ENCODE measurements at places on chromosomes 2 and 18. TPM values are rescaled to one million over a fixed set of nuclear protein-coding genes. Genes with fewer than 3 reads are reported as not detected.

GRCh38 chr2:120586507-120587278 is 149.0 kb upstream of the GLI2 start:
- DNase-seq, result peak; percentile 33

DNA sequence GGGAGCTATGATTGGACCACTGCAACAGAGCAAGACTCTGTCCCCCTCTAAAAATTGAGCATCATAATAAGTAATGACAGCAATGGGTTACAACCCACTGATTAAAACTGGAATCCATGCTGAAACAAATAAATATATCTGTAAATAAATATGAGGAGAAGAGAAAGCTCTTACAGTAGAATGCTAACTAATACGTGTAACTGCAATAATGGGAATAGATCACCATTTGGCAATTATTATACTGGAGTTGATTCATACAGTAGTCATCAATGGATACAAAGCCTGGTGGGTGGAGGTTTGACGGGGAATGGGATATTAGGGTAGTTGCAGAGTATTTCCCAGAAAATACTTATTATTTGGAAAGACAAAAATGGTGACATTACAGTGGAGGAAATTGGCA is 6.1 kb upstream of the INO80B start:
- DNase-seq, result no peak

- no peak for DNase-seq
Measured at GRCh38 chr2:120994301-120994995, 258.8 kb downstream of the GLI2 start.

DNA sequence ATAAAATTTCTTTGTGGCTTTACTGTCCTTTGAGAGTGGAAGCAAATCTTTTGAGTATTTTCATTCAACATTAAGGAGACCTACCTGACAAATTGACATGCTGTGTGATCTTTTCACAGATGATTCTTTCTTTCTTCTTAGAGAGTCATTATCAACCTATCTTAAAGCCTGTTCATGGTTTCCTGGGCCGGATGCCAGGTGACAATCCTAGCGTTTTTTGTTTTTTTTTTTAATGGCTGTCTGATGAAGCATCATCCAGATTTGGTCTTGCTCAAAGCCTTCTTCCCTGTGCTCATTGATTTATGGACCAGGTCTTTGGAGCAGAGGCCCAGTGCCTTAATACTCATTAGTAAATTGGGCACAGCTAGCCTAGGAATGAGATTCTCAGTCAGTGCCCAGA is 9.8 kb upstream of the MGAT5 start:
- peak; percentile 51 for DNase-seq

DNA sequence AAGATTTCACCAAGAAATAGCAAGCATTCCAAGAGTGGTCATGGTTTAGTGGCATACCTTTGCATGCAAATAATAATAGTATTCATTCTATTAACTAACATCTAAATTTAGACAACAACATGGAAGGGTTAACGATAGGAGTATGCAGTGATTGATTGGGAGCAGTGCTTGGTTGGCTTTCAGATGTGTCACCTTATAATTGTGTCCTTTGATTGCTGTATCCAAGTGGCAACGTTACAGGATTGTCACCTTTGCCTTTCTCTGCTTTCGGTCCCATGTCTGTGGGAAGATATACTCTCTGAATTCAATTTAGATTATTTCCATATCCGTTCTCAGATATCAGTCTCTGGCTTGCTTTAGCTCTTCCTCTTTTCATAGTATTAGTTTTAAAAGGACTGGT is 152.8 kb upstream of the MAP3K20 start:
- DNase-seq, result no peak

- DNase-seq, result no peak
Measured at GRCh38 chr2:20990442-20991430, 53.1 kb downstream of the APOB start.

GRCh38 chr2:153287109-153287801 is 191.3 kb downstream of the RPRM start:
- peak; percentile 1 for DNase-seq

DNA sequence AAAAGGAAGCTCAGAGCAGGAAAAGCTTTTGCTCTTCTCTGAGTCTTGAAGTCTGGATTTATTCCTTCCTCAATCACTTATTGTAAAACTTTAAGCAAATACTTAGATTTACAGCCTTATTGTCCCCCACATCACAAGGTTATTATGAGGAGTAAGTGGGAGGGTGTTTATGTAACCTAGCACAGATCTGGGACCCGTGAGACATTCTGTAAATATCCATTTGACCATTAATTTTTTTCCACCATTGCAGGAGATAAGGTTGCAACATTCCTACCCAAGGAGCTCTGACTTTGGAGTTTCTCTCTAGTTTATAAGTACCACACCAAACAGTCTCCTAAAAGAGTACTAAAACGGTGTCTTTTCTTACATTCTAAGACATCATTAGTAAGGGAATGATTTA is 52.1 kb upstream of the CTIF start:
- DNase-seq, result no peak

DNA sequence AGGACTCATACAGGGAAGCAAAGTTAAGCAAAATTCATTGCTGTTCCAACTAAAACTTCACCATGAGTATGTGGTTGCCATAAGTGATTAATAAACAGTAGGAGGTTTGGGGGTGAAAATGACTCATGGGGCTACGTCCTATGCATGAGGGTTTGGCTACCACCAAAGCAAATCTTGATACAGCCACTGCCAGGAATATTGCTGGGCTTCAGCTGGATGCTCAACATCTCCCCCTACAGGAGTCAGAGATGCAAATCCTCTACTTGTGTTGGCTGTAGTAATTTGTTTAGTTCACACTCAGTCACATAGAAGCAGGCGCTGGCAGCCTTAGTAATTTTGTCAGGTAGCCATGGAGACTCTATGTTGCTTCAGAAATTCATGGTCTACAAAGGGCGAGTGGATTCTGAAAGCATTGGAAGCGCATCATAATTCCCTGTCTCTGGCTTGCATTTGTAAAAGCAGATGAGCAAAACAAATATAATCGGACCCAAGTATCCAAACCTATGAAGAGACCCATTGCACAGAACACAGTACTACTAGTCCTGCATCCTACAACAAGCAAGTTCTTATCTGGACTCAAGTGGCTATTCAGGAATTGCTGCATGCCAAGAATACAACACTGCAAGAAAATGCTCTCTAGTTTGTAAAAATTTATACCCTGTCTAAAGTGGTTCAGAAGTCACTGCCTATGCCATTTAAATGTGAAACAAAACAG is 76.0 kb downstream of the CD28 start:
- DNase-seq, result peak; percentile 94

GRCh38 chr2:75309596-75310463 is 110.5 kb upstream of the TACR1 start:
- DNase-seq, result peak; percentile 54

DNA sequence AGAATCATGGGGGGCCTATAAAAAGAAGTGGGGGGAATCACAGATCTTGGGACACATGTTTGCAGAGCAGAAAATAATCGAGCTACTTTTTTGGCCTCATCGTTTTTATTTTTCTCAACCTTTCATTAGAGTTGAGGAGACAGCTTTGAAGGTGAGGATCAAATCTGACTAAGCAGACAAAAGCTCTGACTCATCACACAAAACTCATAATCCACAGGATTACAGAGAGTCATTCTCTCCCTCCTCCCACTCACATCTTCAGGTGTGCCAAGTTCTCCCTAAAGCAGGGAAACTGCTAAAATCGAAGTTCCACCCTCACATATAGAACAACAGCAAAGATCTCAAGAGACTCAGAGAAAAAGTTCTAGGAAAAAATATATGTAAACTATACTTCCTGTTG is 15.6 kb downstream of the BAZ2B start:
- DNase-seq, result peak; percentile 58

DNA sequence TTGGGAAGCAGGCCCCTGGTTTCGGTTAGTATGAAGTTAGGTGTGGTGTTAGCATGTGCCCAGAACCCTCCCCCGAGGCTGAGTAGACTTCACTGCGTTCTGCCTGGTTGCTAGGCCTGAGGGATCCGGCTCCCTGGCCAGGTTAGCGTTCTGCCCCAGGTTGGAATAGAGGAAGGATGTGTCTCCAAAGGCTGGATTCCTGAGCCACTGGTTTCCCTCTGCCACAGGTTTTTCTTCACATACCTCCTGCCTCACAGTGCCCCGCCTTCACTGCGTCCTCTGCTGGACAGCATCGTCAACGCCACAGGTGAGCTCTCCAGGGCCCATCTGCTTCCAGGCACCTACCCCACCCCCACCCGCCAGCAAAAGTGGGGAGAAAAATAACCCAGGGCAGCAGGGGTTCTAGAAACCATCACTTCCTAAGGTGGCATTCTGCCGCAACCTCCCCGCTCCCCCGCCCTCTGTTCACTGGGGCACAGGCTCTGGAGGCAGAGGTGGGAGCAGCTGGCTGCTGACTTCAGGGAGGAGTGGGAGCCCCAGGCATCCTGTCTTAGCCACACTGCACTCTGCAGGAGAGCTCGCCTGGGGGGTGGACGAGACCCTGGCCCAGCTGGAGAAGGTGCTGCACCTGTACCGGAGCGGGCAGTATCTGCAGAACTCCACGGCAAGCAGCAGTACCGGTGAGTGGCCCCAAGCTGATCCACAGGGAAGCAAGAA is 7.1 kb downstream of the PKDCC start:
- DNase-seq, result no peak

The HOXD13 gene
- 1.2 TPM for total RNA-seq

The TYMS gene
- 54.4 TPM for total RNA-seq

All from RPMI7951 (cell line).